ENCODE measurements at places on chromosomes 11 and 22. TPM values are rescaled to one million over a fixed set of nuclear protein-coding genes. Genes with fewer than 3 reads are reported as not detected.
A peak's percentile ranks its signal among the peaks of the same experiment; 100 is the strongest.

GRCh38 chr11:25515576-25515975 lies 816.4 kb upstream of the ANO3 start:
- DNase-seq = no peak

GRCh38 chr11:69157156-69157821 lies 1.6 kb downstream of the SMIM38 start:
- DNase-seq = peak; percentile 24

GRCh38 chr11:33617672-33618350 lies 82.8 kb downstream of the C11orf91 start:
- no peak for DNase-seq

DNA sequence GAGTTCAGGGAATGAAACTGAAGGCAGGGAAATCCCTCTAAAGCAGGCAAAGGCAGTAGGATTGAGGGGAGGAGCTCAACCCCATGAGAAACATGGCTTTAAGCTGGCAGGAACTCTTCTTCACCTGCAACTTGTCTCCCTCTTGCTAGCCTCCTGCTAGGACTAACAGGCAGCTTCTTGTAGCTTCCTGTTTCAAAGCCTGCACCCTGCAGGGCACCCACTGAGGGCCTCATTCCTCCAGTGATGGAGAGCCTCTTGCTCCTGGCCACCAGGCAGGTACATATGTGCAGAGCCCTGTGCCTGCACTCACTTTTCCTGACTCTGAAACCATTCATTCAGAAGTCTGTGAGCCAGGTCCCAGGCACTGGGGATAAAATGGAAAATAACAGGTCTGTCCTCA lies 137.0 kb downstream of the SERGEF start:
- no peak for DNase-seq

GRCh38 chr11:95379479-95379878 lies 148.5 kb upstream of the SESN3 start:
- DNase-seq = no peak

The CCDC81 gene
- 0.83 TPM for total RNA-seq

DNA sequence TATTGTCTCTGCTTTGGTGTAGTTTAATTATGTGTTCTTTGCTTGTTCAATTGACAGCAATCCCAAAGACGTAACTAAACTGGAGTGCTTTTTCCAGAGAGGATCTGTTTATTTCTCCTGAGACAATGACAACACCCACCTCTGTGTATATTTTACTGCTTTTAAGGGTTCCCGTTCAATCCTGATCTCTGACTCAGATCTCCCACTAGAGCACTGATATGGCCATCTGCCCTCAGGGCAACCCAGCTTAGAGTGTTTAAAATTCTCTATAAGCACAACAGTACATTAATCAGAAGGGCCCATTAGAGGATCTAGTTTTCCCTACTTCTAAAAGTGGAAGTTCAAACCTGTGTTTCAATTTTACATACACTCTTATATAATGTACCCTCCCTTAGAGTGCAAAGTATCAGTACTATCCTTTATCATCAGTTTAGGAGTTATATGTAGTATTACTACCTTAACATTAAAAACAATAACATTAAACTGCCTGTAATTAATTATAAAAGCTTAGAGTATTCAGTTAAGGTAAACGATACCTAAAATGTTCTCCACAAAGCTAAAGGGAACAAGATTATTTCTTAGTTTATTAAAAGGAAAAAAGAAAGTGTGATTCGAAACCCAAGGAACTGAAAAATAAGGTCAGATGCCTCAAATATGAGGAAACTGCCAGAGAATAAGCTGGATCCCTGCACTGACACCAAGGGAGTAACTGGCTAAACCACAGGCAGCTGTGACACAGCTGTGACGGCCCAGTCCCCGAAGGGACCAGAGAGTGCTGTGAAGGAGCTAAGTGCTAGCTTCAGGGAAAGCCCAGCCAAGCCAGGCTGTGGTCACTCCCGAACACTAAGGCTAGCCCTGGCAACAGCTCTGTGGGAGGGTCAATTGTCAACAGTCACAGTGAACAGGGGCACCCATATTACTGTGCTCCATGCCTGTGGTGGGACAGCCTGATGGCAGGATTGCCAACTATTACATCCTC lies 15.2 kb downstream of the UFD1 start:
- DNase-seq = no peak

DNA sequence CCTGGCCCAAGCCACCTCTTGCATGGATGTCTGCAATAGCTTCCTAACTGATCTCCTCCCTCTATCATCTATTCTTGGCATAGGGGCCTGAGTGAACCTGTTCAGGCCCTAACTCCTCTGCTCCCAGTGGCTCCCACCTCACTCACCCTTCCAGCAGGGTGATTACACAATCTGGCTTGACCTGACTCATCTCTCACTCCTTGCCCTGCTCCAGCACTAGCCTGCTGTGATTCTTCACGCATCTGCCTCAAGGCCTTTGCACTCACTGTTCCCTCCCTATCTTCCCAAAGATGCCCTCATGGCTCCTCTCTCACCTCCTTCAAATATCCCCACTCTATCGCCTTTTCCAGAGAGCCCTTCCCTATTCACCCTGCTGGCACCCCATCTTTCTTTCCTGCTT lies 10.5 kb downstream of the SCN4B start:
- no peak for DNase-seq

GRCh38 chr11:70078781-70079616 lies 882 bp downstream of the ANO1 start:
- no peak for DNase-seq

GRCh38 chr11:57260937-57261783 lies 24.1 kb upstream of the APLNR start:
- no peak for DNase-seq

The OR4C46 gene
- total RNA-seq = not detected

DNA sequence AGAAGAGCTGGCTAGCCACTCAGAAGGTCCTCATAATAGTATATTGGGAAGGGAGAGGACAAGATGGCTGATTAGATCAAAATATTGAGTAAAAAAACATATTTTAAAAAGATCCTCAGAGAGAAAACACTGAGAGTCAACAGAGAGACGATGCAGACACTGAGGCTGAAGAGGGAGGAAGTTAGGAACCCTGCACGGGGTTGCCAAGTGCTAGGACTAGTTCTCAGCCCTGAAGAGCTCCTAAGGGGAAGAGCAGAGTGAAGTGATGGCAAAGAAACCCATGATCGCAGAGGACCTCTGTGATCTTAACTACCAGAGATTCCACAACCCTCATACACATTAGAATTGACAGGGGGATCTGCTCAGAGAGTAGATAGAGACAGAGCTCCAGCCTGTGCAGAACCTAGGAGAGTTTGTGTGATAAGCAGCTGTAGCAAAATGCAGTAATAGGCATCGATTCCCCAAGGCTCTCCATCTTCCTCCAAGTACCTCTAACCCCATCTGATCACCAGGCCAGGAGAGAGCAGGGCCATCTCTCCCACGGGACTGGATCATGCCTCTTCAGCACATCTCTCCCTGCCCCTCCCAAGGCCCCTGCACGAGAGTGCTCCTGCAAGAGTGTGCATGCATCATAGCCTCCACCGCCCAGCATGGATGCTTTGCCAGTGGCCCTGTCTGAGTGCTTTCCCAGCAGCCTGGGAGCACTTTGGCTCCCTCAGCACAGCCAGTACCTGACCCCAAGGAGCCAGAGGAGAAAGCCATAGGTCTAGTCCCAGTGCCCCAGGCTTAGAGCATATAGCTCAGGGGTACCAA lies 41.2 kb upstream of the ARL14EP start:
- peak; percentile 5 for DNase-seq

DNA sequence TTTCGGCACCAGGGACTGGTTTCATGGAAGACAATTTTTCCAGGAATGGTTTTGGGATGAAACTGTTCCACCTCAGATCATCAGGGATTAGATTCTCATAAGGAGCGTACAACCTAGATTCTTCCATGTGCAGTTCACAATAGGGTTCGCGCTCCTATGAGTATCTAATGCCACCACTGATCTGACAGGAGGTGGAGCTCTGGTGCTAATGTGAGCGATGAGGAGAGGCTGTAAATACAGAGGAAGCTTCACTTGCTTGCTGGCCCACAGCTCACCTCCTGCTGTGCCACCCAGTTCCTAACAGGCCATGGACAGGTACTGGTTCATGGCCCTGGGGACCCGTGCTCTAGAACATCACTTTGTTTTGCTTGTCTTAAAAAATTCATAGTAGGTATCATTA lies 41.8 kb upstream of the AMPD3 start:
- DNase-seq = peak; percentile 72

The DEUP1 gene
- not detected for total RNA-seq

GRCh38 chr22:21868651-21869050 lies 1.2 kb upstream of the MAPK1 start:
- DNase-seq = no peak

DNA sequence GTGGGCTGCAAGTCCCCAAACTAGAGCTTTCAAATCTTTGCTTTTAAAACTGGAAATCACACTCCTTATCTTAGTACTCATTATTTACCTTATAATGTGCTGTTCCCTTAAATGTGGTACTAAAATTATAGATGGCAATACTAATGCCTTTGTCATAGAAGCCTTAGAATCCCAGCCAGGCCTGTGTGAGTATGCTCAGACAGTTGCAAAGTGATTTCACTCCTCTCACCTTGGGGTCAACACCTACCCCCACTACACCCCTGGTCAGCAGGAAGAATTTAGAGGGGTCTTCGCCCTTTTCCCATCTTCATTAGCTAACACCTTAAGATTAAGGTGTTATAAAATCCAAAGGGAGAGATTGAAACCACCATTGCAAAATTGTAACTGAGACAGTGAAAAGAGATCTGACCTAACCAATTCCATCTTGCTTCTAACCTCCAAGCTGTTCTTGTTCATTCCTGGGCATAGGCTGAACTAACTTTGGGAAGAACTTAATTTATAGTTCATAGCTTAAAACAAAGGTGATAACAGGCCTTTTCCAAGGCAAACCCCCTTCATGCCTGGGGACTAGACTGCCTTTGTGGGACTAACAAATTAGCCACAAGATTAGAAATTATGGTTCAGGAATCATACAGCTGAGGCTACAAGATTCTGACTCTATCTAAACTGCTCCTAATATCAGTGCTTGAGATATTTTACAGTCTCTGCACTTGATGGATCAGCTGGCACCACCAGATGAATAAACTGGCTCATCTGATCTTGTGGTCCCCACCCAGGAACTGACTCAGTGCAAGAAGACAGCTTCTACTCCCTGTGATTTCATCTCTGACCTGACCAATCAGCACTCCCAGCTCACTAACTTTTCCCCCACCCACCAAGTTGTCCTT lies 10.4 kb upstream of the MRPL17 start:
- peak; percentile 82 for DNase-seq

DNA sequence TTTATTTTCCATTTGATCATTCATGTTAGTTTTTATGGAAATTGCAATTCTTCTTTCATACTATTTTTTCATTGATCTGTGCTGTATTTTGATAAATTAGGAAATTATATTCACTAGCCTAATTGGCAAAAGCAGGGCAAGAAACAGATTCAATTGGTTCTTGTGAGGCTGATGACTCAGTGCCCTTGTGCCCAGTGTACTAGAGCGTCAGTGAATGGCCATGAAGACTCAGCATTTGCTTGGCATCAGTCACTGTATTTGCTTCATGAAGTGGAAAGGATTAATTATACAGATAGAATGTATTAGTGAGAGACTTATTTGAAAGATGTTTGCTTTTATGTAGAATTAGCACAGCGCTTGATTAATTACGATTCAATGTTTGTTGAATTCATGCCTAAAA lies 31.8 kb downstream of the MRGPRX1 start:
- DNase-seq = no peak

- DNase-seq = no peak
Observed at GRCh38 chr11:84563356-84563755, 1063.8 kb downstream of the DLG2 start.

DNA sequence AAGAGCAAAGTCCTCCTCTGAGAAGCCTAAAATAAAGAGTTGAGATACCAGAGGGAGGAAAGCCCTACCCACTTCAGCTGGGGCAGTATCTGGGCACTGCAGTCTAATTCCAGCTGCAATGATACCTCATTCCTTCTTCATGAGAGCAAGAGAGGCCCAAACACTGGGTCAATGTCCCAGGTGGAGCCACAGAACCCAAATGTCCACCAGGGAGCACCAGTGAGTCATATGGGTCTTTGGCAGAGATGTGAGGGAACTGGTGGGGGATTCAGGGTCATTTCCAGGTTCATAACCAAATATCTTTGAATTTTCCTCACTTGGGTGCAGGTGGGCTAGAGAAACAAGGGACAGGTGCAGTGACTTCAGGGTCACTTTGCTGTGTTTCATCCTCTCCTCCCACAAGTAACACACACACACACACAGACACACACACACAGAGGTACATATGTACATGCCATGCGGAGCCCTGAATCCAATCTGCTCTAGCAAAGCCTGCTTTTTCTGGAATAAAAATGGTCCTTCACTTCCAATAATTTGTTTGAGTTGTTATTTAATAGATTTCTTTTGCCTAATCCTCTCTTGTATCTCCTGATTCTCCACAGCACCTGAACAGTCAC lies 585.4 kb downstream of the SOX6 start:
- peak; percentile 43 for DNase-seq

- DNase-seq = no peak
Observed at GRCh38 chr11:117037975-117038350, 60.3 kb downstream of the SIK3 start.

DNA sequence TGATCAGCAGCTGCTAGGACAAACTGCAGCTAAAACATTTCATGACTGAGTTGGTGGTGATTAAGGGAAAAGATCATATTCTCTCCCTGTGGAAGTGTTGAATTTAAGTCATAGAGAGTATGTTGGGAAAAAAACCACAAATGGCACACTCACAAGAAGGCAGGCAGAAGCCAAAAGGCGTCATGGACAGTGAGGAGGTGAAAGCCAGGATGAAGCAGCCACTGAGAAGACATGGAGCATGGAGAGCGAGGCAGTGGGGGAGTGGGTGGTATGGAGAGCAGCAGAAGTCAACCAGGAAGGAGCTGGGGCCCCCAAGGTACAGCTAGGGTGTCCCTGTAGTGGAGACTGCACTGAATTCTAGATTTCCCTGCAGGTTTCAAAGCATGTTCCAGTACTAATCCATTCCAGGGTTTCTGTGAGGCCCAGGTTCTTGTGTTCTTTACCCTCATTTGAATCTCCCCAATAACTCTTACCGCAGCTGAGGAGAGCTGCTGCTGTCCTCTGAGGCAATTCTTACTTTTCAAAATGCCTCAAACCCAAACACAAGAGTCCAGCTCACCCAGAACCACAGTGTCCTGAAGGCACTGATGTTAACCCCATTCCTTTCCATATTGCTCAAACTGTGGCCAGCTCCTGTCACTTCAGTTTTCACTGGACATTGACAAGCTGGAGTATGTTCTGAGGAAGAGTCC lies 191.8 kb upstream of the E2F8 start:
- DNase-seq = no peak

GRCh38 chr22:36279219-36279666 lies 26.3 kb downstream of the APOL1 start:
- DNase-seq = no peak
